Non-pigmented ciliary epithelial cell (primary cell): ENCODE measurements at places on chromosomes 3 and 15.
A peak's percentile ranks its signal among the peaks of the same experiment; 100 is the strongest.

DNA sequence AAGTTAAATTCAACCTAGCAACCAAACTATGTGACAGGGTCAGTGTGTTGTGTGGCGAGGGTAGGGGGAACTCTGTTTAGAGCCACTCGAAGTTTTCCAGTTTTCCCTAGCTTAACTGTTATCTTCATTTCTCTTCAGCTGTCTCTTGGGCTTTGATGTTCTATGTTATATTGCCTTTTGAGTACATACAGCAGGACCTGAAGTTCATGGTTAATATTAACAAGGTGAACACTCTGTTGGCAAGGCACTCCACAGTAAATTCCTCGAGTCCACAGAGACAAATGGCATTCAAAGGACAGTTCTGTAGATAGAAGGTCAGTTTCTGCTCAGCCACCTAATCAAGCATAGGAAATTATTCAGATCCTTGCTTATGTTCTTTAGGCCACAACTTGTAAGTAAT lies 147.9 kb upstream of the DPH6 start:
- DNase-seq: no peak

- DNase-seq: no peak
These were observed 115.0 kb upstream of the LRIG1 start for GRCh38 chr3:66615643-66616301.

- DNase-seq: no peak
These were observed 1214.8 kb downstream of the NSUN3 start for GRCh38 chr3:95277613-95278012.

- DNase-seq: peak; percentile 83
These were observed 88.6 kb upstream of the ZNF385D start for GRCh38 chr3:21839592-21839991.

GRCh38 chr3:33237439-33237838 lies 18.8 kb upstream of the SUSD5 start:
- no peak for DNase-seq

DNA sequence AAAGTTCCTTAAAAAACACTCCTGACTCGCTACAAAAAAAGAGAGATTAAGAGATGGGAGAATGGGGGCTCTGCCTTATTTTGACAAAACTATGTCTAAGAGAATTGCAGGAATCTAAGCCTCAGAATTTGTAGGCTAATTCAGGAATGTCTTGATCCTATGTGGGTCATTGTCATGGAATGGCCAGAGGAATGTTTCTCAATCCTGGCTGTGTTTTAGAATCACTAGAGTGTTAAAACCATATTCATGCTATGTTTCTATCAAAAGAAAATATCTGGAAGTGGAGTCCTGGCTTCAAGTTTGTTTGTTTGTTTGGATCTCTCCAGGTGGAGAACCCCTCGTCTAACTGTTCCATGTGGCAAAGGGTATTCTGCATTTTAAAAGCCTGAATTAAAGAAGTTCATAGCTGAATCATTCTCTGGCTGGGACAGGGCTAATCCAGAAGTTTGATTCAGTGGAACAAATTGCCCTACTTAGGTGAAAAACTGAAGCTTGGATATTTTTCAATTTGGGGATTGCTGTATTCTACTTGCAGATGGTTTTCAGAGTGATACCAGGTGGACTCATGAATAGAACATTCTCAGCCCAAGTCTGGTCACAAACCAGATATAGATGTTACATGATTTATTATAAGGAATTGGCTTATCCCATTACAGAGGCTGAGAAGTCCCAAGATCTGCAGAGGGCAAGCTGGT lies 28.2 kb downstream of the GJD2 start:
- no peak for DNase-seq

DNA sequence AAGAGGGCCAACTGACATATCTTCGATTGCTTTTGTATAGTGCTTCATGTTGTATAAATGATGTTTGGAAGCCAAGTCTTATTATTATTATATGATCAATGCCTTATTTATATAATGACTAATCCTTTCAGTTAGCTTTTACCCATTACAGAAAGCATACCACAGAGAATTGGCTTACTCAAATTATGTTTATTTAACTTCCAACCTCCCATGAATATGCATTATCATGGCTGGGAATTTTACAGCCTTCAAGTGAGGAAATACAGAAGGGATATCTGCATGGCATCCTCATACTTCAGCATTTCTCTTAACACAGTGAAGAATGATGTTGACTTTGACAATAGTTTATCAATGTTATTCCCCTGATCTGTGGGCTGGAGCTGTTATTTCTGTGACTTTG lies 225.9 kb upstream of the GAP43 start:
- DNase-seq: no peak

DNA sequence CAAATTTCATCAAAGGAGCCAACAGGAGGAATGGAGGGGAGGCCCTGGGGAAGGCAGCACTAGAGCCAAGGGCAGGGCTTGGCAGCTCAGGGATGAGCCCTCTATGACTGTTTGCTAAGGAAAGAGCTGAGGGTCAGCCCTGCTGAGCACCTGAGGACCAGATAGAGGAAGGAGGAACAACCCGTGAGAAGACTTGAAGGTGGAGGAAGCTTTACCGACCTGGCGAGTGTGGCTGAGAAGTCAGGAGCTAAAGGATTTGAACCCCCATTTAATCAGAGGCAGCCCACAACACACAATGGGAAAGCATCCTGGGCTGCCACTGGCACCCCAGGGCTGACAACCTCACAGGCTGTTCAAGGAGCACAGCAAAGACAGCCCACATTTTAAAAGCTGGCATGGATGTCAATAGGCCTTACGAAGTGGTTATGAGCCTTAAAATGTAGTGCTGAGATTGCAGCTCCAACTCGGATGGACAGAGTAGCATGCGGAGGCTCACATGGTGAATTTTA lies 20.7 kb upstream of the LRRC2 start:
- no peak for DNase-seq

DNA sequence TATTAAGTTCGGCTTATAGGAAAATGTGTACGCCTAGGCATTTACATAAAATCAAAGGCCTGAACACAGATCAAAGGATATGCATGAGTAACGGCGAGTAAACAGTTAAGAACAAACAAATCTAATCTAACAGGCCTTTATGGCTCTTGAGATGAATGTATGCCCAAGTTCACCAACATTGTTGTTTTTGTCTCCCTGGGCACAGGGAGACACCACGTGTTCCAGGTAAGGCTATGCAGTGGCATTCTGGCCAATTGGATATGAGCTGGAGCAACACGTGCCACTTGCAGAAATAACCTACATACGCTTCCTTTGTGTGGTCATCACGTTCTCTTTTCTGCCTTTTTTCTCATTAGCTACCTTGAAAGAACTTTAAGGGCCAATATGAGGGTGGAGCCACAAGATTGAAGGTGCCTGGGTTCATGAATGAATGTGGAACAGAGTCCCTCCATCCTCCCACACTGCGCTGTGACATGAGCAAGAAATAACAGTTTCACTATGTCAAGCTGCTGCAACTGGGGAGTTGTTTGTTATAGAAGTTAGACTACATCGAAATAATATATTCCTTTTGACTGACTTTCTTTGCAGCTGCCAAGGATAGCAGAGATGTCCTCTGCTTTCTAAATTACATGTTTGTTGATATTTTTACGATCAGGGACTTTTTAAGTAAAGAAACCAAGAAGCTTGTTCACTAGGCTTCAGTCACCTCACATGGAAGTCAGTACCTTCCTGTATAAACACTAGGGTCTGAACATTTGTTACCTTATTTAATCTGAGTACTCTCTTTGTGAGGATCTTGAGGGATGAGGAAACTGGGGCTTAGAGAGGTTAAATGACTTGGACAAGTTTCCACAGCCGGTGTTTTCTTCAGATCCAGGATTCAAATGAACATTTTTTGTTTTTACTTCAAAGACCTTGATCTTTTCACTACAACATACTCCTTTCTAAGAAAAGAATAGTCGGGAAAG lies 427.5 kb upstream of the TBL1XR1 start:
- no peak for DNase-seq

DNA sequence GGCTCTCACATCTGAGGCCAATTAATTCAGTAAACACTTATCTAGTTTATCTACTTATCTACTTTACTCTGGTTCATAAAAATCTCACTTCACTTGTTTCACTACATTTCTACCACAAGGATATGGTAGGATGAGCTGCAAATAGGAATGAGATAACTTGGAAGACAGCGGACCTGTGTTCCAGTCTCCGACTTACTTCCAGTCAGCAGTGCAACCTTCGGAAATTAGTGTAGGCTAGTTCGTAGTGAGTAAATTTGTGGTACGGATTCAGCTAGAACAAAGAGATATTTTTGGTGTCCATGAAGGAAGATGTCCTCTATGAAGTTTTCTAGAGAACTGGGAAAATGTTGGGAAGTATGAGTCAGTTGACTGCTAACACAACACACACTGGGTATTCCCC lies 66.3 kb downstream of the TPRG1 start:
- DNase-seq: no peak

DNA sequence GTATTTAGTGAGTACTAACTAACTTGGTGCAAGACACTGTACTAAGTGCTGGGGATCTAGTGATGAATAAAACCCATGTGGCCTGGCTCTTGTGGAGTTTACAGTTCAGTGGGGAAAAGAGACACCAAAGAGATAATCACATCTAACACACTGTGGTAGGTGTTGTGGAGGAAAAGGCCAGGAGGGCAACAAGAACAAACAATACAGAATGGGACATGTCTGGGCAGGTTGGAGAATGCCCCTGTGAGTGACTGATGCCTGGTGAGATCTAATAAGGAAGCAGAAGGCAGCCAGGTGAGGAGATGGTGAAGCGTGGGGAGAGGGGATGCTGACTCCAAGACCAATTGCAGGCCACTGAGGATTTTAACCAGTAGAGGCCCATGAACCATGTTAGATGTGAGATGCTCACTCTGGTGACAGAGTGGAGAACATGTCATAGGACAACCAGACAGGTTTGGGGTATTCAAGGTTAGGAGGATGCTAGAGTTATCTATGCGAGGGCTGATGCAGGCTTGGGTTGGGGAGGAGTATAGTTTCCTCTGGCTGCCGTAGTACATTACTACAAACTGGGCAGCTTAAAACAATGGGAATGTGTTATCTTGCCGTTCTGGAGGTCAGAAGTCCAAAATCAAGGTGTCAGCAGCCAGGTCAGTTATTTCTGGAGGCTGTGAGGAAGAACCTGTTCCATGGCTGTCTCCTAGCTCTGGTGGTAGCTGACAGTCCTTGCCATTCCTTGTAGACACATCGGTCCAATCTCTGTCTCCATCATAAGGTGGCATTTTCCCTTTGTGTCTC lies 81.4 kb downstream of the ARNT2 start:
- no peak for DNase-seq

GRCh38 chr3:64016941-64017620 lies 6.2 kb downstream of the PSMD6 start:
- DNase-seq: no peak

- DNase-seq: no peak
These were observed 25.8 kb upstream of the ADPGK start for GRCh38 chr15:72809329-72809728.

DNA sequence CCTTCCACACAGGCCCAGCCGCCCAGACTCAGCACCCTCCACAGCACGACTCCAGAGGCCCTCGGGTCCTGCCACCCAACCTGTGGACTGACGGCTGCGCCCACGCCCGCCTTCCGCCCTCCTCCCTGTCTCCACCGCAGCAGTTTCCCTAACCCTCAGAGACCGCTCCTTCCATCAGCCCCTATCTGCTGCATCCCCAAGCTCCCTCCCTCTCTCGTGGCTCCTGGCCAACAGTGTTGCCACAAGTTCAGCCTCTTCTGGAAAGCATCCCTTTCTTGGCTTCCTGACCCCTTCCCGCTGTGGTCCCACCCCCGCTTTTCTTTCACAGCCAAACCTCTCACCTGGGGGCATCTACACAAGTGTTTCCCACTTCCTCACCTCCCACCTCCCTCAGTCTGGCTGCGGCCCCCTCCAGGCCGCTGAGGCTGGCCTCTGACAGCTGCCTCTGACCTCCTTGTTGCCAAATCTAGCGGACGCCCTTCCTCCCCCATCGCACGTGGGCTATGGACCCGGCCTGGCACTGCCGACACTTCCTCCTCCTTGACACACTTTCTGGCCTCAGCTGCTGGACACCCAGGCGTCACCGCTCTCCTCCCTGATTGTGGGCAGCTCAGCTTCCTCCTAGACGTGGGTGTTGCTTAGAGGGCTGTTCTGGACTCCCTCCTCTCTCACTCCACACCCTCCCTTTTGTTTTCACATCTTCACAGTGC lies 168.8 kb upstream of the TLE3 start:
- no peak for DNase-seq

DNA sequence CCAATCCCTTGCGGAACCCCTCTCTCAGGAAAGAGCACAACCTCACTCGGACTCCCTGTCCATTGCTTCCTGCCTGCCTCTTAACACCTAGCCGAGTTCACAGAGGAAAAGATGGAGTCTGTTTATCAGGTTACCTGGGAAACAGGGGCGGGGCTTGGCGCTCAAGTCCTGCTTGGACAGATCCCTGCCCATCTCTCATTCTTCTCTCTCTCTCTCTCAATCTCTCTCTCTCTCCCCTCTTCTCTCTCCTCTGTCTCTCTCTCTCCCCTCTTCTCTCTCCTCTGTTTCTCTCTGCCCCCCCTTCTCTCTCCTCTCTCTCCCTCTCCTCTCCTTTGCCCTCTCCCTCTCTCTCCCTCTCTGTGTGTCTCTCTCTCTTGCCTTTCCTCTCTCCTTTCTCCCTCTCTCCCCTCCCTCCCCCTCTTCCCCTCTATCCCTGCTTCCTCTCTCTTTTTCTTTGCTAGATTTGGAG lies at the start of gene EFHB:
EFHB (minus strand) TSS at position 120 of the 469 bp plus-strand sequence. CDS start 199 bp downstream, outside the sequence.
- no peak for DNase-seq

DNA sequence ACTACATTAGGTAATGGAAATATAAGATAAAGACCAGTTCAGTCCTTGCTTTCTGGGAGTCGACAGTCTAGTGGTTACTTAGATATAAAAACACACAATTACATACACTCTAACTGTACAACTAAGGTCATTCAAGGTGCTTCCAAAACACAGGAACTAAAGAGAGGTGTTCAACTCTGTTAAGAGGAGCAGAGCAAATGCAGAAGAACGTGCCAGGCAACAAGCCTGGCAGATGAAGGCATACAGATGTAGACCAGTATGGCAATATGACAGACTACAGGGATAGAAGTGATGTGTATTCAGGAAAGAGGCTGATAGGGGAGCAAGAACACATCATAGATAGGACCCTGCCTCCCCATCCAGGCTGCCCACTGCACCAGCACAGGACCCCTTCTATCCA lies 78.3 kb downstream of the CBLB start:
- DNase-seq: no peak

- no peak for DNase-seq
These were observed 16.3 kb downstream of the SLC9A9 start for GRCh38 chr3:143831994-143832393.

DNA sequence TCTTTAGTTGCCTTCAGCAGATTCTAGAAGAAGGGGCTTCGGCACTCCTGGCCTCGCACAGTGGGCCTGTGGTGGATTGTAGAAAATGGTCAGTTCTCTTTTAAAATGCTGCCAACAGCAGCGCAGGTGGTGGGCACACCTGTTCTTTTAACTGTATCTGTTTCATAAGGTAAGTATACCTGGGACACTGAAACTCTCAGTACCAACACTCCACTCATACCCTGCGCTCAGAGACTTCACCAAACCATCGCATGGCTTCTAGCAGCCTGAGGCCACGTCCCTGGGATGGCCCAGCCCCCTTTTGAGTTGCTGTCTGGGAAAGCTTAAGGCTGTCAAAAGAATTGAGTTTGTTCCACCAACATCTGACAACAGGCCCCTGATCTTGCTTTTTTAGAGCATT lies 56.7 kb upstream of the MCF2L2 start:
- DNase-seq: no peak

- DNase-seq: no peak
These were observed 927.6 kb downstream of the FHIT start for GRCh38 chr3:60323651-60324050.
